ENCODE measurements at places on chromosomes 16 and 17.

DNA sequence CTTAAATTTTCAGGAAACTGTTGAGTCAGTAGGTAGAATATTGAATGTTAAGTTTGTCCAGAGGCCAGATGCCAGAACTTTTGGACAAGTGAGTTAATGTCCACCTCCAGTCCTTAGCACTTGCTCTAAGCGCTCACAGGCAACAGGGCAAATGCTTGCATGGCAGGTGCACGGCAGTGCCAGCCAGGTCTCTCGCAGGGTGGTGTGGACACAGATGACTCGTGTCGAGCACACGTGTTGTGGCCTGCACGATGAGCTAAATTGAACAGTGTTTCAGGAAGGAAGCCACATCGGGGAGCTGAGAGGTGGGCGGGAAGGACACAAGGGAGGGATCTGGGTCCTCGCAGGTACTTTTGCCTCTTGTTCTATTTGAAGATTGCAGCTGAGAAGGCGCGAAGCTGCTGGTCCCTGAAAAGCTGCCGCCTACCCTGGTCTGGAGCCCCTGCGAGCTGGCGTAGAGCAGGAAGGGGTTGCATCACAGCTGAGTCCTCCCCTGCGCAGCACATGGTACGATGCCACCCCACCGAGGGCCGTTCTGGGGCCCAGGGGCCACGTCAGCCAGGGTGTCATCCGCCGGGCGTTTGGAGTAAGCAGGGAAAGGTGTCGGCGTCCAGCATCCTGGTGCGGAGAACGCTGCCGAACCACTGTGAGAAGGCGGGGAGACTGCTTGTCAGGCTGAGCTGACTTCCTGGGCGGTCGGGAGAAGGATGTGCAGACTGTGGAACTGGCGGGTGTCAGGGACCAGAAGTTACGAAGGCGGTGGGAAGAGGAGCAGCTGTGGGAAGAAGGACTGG is 6.3 kb downstream of the RAB40C start:
- DNase-seq: no peak

DNA sequence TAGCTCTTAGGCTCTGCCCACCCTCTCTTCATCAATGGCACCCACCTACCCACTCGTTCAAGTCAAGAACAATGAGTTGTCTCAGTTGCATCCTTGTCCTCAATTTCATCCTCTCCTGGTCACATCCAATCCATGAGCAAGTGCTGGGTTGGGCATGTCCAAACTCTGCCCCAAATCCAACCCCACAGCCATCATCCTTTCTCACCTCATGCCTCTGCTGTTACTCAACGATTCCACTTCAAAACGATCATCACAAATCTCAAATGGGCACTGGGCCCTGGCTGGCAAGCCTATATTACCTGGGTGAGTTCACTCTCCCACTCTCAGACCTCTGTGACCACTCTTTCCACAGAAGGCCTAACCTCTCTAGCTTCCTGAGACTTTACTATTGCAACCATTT is 12.0 kb upstream of the TEX2 start:
- DNase-seq: no peak

GRCh38 chr16:65884018-65884417 is 482.5 kb upstream of the CDH5 start:
- DNase-seq: no peak

DNA sequence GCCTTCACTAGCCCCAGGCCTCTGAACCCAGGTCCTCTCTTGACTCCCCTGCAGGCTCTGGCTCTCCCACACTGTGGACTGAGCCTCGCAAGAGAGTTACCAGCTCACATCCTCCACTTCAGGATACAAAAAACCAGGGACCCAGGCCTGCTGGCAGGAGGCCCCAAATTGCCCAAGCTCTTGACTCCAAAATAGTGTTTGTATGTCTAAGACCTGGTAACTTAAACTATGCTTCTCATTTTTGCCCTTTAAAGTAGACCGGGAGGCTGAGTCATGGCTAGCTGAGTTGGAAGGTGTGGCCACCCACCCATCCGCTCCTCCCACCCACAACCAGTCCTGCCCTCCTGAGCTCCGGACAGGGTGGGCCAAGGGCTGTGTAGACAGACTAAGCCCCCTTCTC is 250.0 kb downstream of the SOX9 start:
- DNase-seq: no peak

DNA sequence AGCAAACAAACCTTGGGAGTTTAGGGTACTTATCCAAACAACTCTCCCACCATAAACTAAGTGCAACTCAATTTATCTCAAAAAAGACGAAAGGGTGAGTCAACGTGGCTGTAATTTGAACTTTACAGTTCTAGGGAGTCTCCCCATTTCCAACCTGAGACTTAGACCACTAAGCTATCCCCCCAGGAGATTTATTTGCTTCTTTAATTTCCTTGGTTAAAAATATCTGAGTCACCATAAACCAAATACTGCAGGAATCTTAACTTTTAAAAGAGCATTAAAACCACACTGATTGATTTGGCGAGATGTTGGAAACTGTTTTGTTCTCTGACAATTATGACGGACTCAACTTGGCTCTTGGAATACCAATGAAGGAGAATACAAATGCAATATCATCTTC is 299.3 kb upstream of the SOX9 start:
- DNase-seq: no peak

GRCh38 chr16:10093576-10093975 is 88.7 kb downstream of the GRIN2A start:
- no peak for DNase-seq

DNA sequence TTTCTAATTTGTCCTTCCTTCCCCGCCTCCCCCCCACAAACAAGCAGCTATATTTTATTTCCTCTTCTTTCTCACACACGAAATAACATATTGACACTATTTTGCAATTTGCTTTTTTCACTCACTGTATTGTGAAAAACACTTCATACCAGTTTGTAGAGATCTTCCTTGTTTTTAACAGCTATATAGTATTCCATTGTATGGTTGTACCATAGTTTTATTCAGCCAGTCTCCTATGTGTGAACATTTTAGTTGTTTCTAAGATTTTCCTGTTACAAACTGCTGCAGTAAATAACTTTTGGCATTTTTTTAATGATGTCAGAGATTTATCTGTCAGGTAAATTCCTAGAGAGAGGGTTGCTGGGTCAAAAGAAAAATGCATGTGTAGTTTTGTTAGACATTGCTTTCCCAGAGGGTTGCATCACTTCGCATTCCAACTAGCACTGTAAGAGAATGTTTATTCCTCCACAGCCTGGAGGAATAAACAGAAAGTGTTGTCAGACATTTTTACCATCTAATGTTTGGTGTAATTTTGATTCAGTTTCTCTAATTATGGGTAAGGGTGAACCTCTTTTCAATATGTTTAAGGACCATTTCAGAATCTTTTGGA is 101.2 kb downstream of the MRTFB start:
- no peak for DNase-seq

DNA sequence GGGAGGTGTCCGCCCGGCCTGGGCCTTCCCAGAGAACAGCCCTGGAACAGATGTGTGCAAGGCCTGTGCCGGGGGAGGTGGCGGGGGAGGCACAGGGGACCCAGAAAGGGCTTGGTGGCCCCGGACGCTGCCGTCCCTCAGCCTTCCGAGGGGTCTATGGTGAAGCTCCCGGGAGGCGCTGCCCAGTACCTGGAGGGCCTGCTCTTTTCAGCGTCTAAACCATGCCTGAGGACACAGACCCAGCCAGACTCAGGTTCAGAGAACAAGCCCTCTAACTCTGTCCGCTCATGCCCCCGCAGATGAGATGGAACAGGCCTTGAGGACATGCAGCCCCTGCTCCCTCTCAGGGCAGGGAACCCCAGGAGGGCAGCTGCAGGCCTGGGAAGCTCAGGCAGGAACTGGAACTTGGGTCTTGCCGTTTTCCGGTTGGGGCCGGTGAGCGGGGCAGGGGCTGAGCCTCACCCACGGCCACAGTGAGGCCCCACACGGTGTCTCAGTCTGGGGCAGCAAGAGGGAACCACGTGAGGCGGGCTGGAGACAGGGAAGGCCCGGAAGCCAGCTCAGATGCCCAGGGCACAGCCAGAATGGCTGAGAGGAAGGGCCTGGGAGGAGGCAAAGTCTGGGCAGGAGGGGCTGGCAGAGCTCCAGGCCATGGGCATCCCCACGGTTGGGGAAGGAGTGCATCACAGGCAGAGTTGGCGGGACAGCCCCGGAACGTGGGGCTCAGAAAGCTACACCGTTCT is 12.5 kb downstream of the SLC16A3 start:
- DNase-seq: no peak

GRCh38 chr17:78719630-78720298 is 62.3 kb downstream of the CYTH1 start:
- DNase-seq: no peak

DNA sequence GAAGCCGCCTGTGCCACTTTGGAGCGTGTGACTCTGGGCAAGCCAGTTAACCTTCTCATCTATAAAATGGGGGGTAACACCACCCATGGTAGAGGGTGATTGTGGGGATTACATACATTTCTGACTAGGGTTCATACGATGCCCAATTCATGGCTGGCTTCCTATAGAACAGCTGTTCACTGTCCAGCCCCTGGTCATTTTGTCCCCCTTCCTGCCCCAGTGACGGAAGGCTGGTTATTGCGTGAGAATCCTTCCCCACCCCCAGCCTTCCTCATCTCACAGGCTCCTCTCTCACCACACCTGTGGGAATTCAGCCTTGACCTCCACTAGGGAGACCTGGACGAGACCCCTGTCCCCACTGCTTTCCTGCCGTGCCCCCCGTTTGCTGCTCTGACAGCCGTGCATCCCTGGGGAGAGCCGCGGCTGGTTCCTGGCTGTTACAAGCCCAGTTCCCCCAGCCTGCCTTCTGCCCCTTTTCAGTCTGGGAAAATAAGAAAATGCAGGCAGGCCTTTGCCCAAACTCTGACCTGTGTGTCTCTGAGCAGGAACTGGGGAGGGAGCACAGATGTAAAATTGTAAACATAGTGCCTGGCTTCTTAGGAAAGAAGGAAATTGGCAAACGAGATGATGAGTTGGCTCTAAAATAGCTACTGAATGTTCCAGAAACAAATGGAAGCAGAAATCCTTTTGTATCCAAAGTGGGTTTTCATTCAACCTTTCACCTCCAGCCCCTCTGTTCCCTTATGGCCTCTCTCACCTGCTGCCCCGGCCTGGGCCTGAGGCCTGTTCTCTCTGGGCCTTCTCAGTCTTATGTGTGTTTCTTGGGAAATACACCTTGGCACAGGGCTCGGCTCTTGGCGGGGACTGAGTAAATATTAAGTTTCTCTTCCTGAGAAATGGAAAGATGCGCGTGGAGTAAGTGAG is 67.3 kb downstream of the OR1D5 start:
- no peak for DNase-seq

DNA sequence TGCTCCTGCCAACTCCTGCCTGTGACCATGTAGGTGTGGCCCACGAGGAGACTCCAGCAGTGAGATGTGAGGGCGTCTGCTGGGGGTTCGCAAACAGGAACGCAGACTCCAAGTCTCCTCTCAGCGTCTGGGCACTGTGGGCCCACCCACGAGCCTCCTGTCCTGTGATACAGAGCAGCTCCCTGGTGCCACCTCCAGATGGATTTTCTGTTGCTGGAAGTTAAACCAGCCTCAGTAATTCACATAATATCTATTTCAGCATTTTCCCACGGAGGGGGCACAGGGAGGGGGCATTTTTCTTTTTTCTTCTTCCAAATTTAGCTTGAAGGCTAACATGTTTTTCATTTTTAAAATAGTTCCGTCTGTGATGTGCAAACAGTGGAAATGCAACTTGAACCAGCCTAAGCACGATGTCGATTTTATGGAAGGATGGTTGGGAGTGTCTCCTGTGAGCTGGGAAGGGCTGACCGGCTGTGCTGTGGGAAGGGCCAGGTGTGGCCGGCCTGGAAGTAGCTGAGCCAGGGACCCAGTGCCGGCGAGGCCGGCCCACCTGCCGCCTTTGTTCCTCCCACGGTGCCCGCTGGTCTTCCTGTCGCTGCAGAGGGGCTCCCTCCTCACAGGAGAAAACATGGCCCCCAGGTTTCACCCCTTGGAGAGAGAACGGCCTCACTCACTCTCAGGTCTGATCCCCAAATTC is 3.9 kb upstream of the RAB40B start:
- DNase-seq: no peak

GRCh38 chr17:28926366-28926765 is 23.5 kb upstream of the DHRS13 start:
- DNase-seq: no peak

GRCh38 chr16:54718376-54718775 is 212.3 kb upstream of the IRX5 start:
- DNase-seq: no peak

DNA sequence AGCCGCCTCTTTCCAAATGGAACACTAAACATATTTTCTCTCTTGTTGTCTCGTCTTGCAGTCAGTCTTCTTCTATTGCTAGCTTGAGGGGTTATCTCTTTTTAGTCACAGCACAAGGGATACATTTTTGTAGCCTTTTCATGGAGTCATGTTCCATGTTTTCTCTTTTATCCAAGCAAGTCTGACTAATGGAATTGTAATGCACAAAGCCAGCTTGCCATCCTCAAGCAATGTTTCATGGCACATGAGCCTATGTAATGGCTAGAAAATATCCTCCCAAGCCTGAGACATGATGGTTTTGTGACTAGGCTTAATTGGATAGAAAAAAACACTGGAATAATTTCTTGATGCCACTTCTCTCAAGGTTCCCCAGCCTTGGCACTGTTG is 414.6 kb upstream of the GOT2 start:
- no peak for DNase-seq

- peak; percentile 50 for DNase-seq
Observed at GRCh38 chr16:19380328-19380727, 37.4 kb upstream of the TMC5 start.

- no peak for DNase-seq
Observed at GRCh38 chr16:27432558-27432957, 30.6 kb downstream of the IL21R start.

- DNase-seq: peak; percentile 74
Observed at GRCh38 chr17:16199093-16199492, 16.2 kb downstream of the NCOR1 start.

DNA sequence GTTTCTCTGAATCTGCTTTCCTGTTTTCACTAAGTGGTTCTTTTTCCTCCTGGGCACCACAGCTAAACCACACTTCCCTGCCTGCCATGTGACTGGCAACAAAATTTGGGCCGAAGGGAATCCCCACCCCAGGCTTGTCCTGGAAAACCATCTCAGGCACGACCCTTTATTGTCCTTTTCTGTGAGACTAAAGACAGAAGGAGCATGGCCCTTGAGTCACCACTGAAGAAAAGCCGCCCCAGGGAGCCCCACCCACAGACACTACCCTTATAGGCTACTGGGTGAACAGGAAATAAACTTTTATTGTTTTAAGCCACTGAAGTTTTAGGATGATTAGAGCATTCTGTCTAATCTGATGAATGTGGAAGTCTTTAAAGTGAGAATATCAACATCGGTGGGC is 88.6 kb upstream of the BRD7 start:
- DNase-seq: no peak

- DNase-seq: no peak
Observed at GRCh38 chr16:87678618-87679017, 76.3 kb downstream of the JPH3 start.

DNA sequence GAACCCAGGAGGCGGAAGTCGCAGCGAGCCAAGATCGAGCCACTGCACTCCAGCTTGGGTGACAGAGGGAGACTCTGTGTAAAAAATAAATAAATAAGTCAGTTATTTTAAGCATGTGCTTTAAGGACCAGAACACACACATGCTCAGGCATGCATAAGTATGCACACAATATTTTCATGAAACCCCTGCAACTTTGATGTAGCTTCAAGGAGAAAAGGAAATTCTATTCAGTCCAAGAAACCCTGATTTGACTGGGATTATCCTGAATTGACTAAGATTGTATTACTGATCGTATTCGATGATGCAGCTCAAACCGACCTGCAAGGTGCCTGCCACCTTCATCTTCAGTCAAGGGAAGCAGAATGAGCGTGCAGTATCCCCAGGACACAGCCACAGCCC is 841 bp downstream of the TEKT5 start:
- DNase-seq: no peak

GRCh38 chr16:68233835-68234187 is 2.1 kb downstream of the ESRP2 start:
- DNase-seq: no peak

GRCh38 chr17:50147841-50148225 is 2.6 kb downstream of the PPP1R9B start:
- no peak for DNase-seq
